ENCODE measurements at places on chromosomes 2 and 18. TPM values are rescaled to one million over a fixed set of nuclear protein-coding genes. Genes with fewer than 3 reads are reported as not detected.

- no peak for DNase-seq
These were observed 214.4 kb upstream of the EPC2 start for GRCh38 chr2:148430101-148430500.

- no peak for DNase-seq
These were observed 32.2 kb upstream of the MAP3K20 start for GRCh38 chr2:173043476-173043875.

DNA sequence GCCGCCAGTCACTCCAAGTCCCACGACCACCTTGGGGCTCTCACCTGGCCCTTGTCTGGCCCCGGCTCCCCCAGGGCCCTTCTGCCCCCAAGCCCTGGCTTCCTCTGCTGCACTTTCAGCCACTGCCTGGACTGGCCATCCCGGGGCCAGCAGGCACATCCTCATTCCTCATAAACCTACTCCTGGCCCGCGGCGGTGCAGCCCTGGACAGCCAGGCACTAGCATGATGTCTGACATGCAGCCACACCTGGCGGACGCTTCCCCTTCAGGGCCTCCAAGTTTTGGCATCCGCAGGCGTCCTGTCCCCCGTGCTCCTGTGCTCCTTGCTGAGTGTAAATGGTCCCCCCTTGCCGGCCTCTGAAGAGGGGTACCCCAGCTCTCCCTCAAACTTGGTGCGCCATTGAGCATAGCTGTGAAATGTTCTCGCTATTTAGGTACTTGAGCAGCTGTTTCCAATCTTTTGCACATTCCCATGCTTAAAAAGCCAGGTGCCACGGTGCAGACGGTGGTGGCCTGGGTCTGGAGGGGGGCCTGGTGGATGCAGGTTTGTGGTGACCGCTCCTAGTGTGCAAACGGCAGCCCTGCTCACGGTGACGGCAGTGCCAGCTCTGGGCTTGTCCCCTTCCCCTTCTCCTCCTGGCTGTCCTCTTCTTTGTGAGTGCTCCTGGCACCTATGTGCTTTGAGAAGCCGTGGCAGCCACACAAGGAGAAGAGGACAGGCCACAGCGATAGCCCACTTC is 123.8 kb downstream of the MBP start:
- no peak for DNase-seq

GRCh38 chr18:49742316-49743116 is 70.8 kb downstream of the ACAA2 start:
- DNase-seq: no peak

GRCh38 chr2:136373841-136374240 is 255.9 kb upstream of the CXCR4 start:
- DNase-seq: no peak

DNA sequence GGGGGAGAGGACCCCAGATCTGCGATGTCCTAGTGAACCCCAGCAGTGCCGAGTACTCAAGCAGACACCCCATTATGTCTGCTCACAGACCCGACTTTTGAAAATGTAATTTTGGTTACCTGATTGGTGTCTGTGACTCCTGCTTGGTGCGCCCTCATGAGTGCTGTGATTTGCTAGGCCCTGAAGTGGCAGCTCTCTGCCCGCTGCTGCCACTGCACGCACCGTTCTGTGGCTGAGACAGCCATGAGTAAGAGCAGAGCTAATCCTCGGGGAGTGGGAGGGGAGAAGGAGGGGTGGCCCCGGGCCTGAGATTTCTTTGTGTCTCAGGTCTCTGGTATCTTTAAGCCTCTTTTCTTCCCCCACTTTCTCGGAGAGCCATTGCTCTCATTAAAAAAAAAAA is 18.2 kb downstream of the FHOD3 start:
- DNase-seq: no peak

- no peak for DNase-seq
These were observed 36.1 kb downstream of the TET3 start for GRCh38 chr2:74020702-74021406.

DNA sequence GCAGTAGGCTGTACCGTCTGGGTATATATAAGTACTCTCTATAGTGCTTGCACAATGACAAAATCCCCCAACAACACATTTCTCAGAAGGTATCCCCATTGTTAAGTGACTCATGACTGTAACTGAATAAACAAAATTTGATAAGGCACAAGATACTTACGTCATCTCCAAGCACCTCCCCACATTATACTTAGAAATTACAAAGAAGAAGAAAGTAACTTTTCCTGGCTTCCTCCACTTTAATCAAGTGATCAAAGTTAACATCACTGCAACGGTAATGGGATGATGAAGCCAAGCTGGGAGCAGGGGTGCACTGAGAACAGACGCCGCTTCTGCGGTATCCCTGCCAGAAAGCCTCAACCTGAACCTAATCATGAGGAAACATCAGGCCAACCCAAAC is 9.7 kb downstream of the TNS1 start:
- no peak for DNase-seq

DNA sequence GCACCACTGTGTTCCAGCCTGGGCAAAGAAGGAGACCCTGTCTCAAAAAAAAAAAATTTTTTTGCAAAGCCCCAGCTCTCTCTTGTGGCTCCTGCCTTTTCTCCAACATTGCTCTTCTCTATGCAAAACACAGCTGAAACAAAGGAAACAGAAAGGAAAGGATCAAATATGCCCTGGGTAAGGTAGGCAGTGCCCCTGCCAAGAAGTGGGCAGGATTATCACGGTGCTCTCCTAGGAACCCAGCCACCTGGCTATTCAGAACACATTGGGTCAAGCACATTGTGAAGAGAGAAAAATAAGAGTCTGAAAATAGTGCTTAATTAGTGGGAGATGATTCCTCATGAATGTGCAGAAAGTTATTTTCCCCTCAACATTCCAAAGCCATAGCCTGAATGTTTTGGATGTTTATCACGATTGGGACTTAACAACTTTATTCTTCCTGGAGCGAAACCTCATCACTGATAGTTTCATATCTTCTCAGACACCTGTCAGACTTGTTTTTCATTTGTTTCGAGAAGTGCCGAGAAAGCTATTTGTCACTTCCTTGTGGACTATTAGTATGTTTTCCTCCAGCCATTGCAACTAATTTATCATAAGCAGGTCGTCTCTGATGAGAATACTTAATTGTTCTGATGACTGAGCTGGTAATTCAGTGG is 42.7 kb upstream of the RPL31 start:
- no peak for DNase-seq

GRCh38 chr18:21063011-21063410 is 48.6 kb downstream of the ROCK1 start:
- no peak for DNase-seq

DNA sequence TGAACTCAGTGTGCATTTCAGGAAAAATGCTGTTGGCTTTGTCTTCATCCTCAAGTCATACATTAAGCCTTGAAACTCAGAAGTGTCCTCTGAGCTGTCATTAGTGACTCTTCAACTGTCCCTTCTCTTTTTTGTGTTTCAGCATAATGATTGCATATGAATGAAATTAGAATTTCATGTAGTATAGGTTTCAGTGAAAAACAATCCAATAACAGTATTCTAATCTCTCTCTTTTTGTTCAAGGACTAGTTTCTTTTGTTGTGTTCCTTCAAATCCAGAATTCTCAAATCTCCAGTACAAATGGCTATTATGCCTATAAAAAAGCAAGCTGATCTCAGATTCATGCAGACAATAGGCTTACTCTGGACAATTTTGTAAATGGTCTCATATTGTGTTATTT is 133.5 kb downstream of the QPCT start:
- no peak for DNase-seq

DNA sequence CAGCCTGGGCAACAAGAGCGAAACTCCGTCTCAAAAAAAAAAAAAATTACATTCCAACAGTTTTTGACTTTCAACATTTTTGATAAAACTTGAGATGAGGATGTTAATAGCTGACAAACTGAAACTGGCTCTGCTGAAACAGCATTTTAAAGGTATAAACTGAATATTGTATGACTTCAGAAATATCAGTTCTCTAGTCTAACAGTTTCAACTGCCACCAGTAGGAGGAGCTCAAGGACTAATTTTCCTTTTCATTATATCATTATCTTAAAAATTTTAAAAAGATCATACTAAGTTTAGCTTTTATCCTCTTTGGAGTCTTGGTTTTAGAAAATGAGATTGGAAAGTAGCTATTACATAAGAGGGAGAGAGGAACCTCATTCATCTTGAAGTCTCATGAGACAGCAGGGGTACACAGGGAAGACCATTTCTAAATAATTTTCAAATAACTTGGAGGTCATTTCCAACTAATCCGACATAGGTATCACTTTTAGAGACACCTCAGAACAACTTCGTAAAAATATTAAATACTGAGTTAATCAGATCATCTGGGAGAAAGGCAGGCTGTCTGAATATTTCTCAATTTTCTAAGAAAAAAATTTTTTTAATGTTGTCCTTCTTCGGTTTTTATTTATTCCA is 37.6 kb upstream of the MCM6 start:
- no peak for DNase-seq

DNA sequence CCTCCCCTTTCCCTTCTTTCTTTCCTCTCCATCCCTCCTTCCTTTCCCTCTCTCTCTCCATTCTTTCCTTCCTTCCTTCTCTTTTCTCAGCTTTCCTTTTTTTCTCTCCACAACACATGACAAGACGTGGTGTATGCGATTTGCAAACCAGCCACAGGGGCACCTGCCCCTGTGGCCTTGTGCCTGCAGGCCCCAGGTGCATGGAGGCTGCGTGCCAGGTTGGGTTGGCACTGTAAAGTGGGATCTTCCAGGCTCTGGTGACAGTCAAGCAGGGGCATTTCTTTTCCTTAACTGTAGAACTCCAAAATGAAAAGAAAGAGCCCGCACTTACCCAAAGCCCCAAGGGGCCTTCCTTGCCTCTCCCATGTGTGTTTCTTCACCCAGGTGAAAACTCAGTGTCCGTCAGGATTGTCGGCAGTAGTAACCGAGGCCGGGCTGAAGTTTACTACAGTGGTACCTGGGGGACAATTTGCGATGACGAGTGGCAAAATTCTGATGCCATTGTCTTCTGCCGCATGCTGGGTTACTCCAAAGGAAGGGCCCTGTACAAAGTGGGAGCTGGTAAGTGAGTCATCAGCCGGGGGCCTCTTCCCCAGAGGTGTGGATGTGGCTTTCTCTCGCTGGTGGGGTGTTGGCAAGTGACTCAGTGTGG is 50.9 kb downstream of the MARCO start:
- no peak for DNase-seq

- peak; percentile 74 for DNase-seq
These were observed 134.2 kb downstream of the PXDN start for GRCh38 chr2:1610096-1610485.

DNA sequence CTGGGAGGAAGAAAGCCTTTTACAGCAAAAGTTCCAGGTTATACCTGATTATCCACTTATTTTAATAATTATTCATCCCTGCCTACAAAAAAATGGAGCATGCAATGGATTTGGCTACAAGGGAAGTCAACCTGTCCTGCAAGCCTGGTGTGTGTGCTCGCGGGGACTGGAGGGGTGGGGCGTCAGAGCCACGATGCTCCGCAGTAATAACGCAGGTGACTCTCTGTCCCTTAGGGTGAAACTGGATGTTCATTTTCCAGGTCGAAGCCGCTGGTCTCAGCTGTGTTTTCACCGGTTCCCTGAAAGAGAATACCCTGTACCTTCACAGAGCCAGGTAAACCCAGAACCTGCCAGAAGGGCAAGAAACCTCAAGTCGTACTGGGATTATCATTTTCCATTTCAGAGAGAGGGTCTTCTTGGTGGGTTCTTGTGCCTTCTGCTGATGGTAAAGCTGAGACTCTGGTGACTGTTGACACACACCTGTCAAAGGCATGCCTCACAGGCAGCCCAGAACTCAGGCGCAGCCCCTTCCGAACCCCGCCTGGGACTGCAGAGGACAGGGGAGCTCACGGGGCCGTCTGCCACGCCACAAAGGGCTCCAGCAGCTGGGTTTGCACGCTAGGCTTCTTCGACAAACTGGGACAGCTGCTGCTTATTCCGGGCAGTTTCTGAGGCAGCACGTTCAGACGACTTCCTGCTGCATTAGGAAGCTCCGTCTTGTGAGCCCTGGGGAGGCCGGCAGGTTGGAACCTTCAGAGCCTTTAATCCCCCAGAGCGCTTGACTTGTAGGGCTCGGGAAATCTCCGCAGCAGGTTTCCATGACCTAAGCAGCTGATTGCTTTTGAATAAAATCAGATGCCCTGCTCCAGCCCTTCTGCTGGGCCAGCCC is 58.6 kb downstream of the KCNG2 start:
- DNase-seq: no peak

GRCh38 chr2:160429248-160430000 is 64.2 kb downstream of the RBMS1 start:
- DNase-seq: no peak

DNA sequence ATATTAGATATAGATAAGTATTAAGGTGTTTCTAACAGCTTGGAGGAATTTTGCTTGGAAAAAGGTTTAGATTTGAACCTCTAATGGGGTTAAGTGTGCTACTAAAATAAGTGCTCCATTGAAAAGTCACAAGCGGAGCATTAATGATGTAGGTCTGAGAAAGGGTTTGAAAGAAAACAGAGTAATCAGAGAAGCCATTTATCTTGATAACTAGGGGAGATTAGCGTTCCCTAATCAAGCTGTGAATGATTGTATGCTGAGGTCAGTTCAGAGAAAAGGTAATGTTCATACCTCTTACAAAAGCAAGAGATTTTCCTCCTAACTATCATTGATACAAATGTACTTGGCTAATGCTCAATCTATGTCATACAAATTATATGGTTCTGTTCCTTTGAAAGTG is 1.5 kb downstream of the ARHGAP25 start:
- DNase-seq: no peak

GRCh38 chr2:155379494-155379893 is 681.0 kb downstream of the KCNJ3 start:
- no peak for DNase-seq

DNA sequence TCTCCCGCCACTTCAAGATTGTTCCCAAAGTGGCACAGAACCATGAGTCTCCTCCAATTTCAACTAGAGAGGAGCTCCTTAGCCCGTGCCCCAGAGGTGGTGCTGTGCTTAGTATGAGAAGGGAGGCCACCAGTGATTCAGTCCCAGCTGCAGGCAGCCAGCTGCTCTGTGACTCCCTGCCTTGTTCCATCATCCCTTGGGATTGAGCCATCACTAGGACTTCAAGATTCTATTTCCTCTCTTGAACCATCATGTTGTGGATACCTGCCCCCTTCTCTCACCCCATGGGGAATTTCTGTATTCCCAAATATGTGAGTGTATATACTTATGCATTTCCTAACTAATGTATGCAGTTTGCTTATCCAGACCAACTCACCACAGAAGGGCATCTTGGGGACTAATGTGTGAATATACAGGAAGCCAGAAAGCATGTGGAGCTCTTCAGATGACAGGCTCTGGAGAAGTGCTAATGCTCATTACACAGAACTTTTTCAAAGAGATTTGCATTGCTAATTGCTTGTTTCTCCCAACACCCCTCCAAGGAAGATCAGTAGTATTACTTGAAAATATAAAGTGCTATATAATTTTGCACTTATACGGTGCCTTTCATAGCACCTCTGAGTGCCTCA is 111.0 kb upstream of the MAP3K20 start:
- no peak for DNase-seq

GRCh38 chr2:27174638-27175037 is 25.8 kb downstream of the TCF23 start:
- no peak for DNase-seq

Gene CCL20
- 0.45 TPM for total RNA-seq

Gene SCTR
- total RNA-seq: not detected

Gene MCEE
- total RNA-seq: 22.6 TPM

Gene C2orf15
- total RNA-seq: not detected

Gene GREB1
- total RNA-seq: 0.52 TPM

Gene ELOA2
- total RNA-seq: not detected

Gene CROCC2
- total RNA-seq: not detected

Gene CXXC1
- total RNA-seq: 47.6 TPM

Gene CTAGE1
- 0.12 TPM for total RNA-seq
